H1 (cell line): ENCODE measurements at places on chromosomes 3 and 15.

GRCh38 chr15:68493629-68494028 is 61.7 kb upstream of the ITGA11 start:
- no peak for DNase-seq

GRCh38 chr3:194254040-194254439 is 97.1 kb downstream of the CPN2 start:
- no peak for DNase-seq

- DNase-seq = no peak
These were observed 22.8 kb downstream of the EFCC1 start for GRCh38 chr3:129023909-129024308.

GRCh38 chr3:45176912-45177311 is 30.7 kb upstream of the CDCP1 start:
- no peak for DNase-seq

DNA sequence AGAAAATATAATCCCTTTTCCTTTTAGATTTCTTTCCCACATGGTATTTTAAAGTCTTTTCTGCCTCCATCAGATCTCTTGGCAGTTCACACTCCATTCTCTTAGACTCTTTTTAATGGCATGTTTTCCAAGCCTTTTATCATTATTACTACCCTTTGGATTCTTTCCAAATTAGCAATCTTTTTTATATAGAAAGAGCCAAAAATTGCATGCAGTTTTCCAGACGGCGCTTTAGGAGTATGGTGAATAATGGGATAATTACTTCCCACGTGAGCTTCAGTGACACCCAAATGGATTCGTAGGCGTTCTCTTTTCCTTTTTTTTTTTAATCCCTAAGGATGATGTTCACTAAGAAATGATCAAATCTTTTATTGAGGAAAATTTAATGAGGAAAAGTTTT is 354.8 kb upstream of the DNAJC19 start:
- DNase-seq = no peak

GRCh38 chr3:59873576-59874230 is 823.9 kb upstream of the CFAP20DC start:
- no peak for DNase-seq
